Right lung (tissue), 10 donors: ENCODE measurements at places on chromosomes 11 and 22. TPM values are rescaled to one million over a fixed set of nuclear protein-coding genes. Genes with fewer than 3 reads are reported as not detected.

DNA sequence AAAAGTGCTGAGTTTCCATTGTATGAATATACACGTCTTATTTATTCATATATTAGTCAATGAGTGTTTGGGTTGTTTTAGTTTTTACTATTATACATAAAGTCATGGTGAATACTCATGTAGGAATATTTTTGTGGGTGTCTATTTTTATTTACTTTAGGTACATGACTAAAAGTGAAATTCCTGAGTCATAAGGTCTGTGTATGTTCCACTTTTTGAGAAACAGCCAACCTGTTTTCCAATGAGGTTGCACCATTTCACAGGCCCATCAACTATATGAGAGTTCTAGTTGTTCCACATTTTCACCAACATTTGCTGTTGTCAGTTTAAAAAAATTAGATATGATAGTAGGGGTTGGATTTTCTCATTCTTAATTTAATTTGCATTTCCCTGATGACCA is 6.6 kb upstream of the OR6X1 start:
- no peak for DNase-seq

GRCh38 chr11:69912161-69912910 is 93.1 kb upstream of the FGF3 start:
- no peak for DNase-seq

GRCh38 chr11:47443817-47444216 is 5.1 kb downstream of the RAPSN start:
- DNase-seq = no peak

GRCh38 chr22:25658633-25659032 is 83.4 kb upstream of the MYO18B start:
- DNase-seq = no peak

DNA sequence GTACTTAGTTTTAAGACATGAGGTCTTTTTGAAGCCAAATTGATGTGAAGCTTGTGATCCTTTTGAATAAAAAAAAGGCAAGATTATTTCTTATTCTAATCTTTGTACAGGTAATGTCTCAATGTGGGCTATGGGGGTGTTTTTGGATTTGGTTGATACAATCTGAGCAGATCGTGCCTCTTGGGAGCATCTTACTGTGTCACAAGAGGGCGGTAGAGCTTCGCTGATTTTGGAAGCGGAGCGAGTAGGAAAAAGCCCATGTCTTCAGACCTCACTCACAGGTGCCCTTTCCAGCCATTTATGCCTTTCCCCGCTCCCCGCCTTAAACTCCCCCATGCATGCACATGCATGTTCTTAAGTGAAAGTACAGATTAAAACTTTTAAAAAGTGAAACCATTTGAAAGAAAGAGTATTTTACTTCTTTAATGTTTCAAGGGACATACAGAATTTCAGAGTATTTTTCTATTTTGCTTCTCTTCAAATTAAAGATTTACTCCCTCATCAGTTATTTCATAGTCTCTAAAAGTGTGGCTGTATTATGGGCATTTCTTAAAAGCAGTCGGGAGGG is 18.8 kb downstream of the DDX25 start:
- peak; percentile 49 for DNase-seq

DNA sequence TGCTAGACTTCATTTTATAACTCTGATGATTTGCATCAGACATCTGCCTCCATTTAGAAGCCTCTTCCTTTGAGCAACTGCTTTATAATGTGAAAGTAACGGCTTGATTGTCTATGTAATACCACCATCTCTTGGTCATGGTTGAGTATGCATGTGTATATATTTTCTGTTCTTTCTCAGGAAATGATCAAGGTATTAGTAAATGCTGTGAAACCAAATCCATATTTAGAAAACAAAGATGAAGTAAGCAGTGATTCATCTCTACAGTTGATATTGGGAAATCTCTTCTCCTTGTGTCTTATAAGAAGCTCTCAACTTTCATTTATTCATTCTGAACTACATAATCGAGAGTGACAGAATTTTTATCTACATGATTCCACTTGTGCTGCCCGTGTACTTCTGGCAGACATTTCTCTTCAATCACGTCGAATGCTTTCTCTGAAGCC is 104.6 kb upstream of the ANO3 start:
- DNase-seq = peak; percentile 32

DNA sequence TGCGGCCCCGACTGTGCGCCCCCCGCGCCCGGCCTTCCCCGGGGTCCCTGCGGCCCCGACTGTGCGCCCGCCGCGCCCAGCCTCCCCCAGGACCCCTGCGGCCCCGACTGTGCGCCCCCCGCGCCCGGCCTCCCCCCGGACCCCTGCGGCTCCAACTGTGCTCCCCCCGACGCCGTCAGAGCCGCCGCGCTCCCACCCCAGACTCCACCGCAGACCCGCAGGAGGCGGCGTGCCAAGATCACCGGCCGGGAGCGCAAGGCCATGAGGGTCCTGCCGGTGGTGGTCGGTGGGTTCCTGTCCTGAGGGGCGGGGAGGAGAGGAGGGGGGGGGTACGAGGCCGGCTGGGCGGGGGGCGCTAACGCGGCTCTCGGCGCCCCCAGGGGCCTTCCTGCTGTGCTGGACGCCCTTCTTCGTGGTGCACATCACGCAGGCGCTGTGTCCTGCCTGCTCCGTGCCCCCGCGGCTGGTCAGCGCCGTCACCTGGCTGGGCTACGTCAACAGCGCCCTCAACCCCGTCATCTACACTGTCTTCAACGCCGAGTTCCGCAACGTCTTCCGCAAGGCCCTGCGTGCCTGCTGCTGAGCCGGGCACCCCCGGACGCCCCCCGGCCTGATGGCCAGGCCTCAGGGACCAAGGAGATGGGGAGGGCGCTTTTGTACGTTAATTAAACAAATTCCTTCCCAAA is 3.1 kb downstream of the DRD4 start:
- DNase-seq = no peak

- DNase-seq = peak; percentile 13
These were observed 28.2 kb downstream of the JHY start for GRCh38 chr11:122910775-122911174.

- no peak for DNase-seq
These were observed 86.8 kb upstream of the TEAD1 start for GRCh38 chr11:12587333-12587991.

DNA sequence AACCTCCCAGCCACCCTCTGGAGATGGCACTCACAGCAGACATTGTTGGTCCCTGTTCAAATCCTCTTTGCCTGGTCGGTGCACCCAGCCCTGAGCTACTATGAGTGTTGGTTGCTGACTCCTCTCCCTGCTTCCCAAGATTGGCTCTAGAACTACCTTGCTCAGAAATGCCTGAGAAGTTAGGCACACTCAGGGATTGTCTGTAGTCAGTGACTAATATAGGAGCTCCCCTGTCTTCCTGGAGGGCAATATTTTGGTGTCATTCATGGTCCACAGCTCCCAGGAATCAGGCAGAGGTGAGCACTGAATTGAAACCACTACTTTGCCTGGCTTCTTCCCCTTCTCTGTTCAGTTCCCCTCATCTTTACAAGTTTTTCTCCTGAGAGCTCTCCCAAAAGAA is 325.9 kb downstream of the MIAT start:
- DNase-seq = no peak

- DNase-seq = no peak
These were observed 1326.6 kb downstream of the TBC1D22A start for GRCh38 chr22:48088926-48089536.

GRCh38 chr11:13324709-13325108 is 47.1 kb downstream of the BMAL1 start:
- no peak for DNase-seq

DNA sequence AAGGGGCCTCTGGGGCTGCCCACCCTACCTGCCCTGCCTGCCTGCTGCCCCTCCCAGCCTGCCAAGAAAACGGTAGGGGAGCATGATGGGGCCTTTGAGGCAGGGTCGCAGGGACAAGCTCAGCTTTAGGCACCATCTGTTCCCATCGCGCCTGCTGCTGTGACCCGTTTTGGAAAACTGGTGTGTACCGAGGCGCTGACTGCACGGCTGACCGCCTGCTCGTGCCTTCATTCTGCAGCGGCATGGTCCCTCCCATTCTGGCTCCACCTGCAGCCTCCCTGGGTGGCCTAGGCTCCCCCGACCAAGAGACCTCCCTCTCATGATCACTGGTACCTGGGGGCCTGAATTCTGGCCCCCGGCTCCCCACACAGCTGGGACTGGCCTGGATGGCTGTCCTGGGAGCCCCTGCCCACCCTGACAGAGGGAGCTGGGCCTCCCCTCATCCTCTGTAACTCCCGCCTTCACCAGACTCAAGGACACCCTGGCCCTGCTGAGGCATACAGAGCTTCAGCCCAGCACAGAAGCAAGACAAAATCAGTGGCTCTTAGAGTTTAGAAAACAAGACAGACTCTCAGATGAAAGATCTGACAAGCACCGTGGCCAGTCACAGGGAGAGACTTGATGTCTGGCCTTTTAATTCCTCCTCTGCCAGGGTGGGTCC is 6.5 kb upstream of the MYRF start:
- DNase-seq = no peak

DNA sequence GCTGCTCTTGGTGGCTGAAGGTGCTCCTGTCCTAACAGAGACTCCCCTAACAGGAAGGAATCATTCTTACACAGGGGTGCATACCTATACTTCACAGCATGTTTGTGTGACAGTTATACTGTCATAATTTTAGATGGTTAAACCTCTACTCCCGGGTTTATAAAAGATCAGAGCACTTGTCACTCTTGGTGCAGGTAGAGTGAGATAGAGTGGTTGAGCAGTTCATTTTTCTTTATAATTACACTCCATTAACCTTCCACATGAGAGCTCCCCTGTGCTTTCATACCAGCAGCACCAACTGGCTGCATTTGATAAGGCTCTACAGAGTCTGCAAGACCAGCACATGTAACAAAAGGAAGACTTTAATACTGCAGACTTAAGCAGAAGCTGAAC is 72.9 kb downstream of the LARGE2 start:
- no peak for DNase-seq

GRCh38 chr22:49035818-49036457 is 791.7 kb downstream of the BRD1 start:
- no peak for DNase-seq

GRCh38 chr22:35900483-35901168 is 128.0 kb downstream of the RBFOX2 start:
- no peak for DNase-seq

- DNase-seq = no peak
These were observed 93.2 kb downstream of the PHF21B start for GRCh38 chr22:44916281-44917231.

GRCh38 chr11:105177658-105178057 is 38.1 kb upstream of the CARD18 start:
- no peak for DNase-seq

- no peak for DNase-seq
These were observed 39.4 kb downstream of the C22orf31 start for GRCh38 chr22:29022101-29022817.

GRCh38 chr11:16511116-16512114 is 155.1 kb upstream of the SOX6 start:
- DNase-seq = no peak

NXPE1 gene
- 0.04 TPM for polyA plus RNA-seq

OR4A16 gene
- not detected for polyA plus RNA-seq

HMOX1 gene
- 10.2 TPM for polyA plus RNA-seq

CASTOR1 gene
- 12.8 TPM for polyA plus RNA-seq

GSC2 gene
- not detected for polyA plus RNA-seq

RIN1 gene
- polyA plus RNA-seq = 3.5 TPM

SLC25A45 gene
- 11.4 TPM for polyA plus RNA-seq

TRIM49B gene
- not detected for polyA plus RNA-seq
